Mucosa of gallbladder (tissue), 1 donor: ENCODE measurements at places on chromosomes 7 and 10. TPM values are rescaled to one million over a fixed set of nuclear protein-coding genes. Genes with fewer than 3 reads are reported as not detected.

DNA sequence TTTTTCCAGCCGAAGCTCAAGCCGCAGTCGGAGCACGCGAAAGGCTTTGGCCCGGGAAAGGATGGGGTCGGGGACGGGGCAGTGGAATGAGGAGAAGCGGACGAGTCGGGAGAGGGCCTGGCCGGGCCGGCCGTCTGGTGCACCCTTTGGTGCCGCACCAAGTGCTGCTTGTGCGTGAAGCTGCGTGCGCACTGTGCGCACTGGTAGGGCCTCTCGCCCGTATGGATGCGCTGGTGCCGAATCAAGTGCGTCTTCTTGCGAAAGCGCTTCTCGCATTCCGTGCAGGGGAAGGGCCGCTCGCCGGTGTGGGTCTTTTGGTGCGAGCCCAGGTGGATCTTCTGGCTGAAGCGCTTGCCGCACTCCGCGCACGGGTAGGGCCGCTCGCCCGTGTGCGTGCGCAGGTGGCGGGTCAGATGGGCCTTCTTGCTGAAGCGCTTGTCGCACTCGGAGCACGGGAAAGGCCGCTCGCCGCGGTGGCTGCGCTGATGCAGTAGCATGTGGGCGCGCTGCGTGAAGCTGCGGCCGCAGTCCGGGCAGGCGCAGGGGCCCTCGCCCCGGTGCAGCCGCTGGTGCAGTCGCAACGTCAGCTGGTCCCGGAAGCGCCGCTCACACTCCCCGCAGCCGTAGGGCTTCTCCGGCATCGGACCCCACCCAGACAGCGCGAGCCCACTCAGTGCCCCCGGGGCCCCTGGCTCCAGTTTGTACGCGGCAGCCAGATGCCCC, 7.8 kb downstream of the ZNF467 start:
- no peak for DNase-seq

FRA10AC1 gene
- 12.5 TPM for total RNA-seq

DNA sequence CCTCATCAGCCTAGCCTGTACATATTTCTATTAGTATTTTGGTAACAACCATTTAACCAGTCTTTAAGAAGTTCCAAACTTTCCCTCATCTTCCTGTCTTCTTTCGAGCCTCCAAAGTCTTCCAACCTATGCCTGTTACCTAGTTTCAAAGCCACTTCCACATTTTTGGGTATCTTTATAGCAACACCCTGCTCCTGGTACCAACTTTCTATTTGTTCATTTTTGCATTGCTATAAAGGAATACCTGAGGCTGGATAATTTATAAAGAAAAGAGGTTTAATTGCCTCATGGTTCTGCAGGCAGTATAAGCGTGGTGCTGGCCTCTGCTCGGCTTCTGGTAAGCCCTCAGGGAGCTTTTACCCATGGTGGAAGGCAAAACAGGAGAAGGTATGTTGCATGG, 578.8 kb upstream of the AUTS2 start:
- DNase-seq: no peak

DNA sequence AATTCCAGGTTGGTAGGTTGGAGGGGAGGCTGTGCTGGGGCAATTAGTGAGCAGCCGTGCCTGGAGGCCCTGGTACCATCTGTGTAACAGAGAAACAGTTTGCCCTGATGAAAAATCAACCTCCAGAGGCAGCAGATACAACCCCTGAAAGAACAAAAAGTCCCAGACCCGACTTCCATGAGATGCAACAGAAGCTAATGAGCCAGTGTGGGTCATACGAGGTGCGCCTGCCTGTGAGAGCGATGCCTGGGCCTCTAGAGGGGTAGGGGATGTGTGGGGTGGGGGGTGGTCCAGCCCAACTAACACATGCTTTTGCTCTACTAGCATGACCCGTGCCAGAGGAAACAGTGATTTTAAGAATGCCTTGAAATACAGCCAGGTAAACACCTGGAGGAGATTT, 39.3 kb downstream of the CELF2 start:
- no peak for DNase-seq

PLAC9 gene
- total RNA-seq: 8.5 TPM

DNA sequence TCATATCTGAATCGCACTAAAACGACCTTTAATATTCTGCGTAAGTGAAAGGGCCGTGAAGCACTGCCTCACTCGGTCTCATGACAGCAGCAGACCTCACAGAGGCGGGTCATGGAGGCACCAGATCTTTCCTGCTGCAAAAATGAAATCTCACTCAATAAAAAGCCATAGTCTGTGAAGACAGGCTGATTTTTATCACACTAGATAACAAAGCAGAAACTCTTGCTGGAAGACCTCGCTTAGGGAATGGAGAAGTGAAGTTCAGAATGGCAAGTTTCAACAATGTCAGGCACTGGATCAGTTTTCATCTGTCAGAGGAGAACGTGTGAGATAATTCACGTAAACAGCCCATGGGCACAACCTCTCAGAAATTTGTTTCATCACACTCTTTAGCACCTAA, 8.0 kb downstream of the SEPHS1 start:
- no peak for DNase-seq

DNA sequence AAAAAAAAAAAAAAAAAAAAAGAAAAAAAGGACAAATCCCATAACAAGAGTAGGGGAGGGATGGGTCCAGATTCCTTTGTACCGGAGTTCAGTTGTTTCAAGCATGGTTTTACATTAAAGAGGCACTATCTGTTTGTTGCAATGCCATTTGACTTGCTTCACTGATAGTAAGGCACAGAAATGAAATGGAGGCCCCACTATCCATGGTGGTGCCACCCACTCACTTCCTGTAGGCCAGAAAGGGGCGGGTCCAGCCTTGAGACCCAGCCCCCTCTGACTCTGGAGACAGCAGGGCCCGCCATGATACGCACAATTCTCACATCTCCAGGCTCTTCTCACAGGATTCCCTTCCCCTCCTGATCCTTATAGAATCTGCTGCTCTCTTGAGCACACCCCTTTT, 100.0 kb downstream of the CLEC2L start:
- DNase-seq: no peak

PKD2L1 gene
- total RNA-seq: not detected

BLVRA gene
- total RNA-seq: 43.2 TPM

- DNase-seq: peak; percentile 71
Observed at GRCh38 chr10:47047577-47048525, 136.6 kb downstream of the PTPN20 start.

DNA sequence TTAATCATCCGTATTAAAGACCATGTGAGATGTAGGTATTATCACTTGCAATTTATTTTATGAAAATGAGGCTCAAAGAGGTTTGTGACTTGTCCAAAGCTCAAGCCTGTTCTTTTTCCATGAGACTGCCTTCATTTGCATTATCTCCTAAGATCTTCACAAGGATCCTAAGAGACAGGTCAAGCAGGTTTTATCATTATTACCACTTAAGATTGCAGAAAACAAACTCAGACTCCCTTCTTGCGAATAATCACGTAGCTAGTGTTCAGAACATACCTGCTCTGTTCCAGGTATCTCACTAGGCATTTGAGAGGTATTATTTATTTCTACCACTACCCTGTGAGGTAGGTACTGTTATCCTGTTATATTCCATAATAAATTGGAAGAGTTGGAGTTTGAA, 64.8 kb downstream of the ZNRF2 start:
- DNase-seq: no peak

GRCh38 chr7:23200331-23200730, 18.5 kb downstream of the NUP42 start:
- no peak for DNase-seq

- DNase-seq: no peak
Observed at GRCh38 chr7:125661-126060, 66.7 kb upstream of the FAM20C start.

GRCh38 chr7:130593033-130593432, 75.5 kb downstream of the COPG2 start:
- no peak for DNase-seq

CHST3 gene
- 10.3 TPM for total RNA-seq

GRCh38 chr7:121519548-121520521, 123.7 kb upstream of the FAM3C start:
- DNase-seq: no peak

DNA sequence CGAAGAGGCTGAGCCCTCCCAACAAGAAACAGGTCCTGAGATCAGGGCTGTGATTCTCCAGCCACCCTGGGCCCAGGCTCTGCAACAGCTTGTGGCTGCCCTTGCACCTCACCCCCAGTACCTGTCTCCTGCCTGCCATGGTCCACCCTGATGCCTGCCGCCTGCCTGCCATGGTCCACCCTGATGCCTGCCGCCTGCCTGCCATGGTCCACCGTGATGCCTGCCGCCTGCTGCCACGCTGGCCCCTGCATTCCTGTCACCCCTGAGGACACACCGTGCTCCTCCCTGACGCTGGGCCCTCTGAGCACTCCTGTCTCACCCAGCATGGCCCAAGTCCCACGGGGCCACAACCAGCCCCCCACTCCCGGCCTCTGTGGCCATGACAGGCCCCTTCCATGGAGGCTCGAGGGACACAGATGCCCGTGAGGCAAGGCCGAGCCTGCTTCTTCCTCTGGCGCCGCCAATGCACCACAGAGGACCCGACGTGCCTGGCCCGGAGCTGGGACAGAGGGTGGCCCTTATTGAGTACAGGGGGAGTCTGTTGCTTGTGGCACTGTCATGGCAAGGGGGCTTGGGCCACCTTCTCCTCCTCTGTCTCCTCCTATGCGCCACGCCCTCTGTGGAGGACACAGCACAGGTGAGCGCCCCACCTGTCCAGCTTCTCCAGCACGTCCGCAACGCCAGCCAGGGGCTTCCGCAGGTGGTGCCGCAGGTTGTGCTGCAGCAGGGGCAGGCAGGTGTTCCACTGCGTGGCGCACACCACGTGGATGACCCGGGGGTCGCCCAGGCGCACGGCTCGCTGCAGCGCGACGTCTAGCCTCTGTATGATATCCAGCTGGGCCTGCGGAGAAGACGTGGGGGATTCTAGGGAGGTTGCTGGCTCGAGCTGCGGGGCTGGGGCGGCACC, 18.1 kb downstream of the CFAP46 start:
- no peak for DNase-seq

GRCh38 chr10:84172467-84173356, 889 bp upstream of the GPR15LG start:
- no peak for DNase-seq

GRCh38 chr7:132242192-132242812, 334.0 kb downstream of the PLXNA4 start:
- no peak for DNase-seq

TMEM196 gene
- not detected for total RNA-seq

- DNase-seq: no peak
Observed at GRCh38 chr7:157886266-157886665, 549.5 kb downstream of the DNAJB6 start.

GRCh38 chr7:100946111-100946510, 3.2 kb upstream of the MUC3A start:
- no peak for DNase-seq
